ENCODE measurements at places on chromosomes 4 and X.

DNA sequence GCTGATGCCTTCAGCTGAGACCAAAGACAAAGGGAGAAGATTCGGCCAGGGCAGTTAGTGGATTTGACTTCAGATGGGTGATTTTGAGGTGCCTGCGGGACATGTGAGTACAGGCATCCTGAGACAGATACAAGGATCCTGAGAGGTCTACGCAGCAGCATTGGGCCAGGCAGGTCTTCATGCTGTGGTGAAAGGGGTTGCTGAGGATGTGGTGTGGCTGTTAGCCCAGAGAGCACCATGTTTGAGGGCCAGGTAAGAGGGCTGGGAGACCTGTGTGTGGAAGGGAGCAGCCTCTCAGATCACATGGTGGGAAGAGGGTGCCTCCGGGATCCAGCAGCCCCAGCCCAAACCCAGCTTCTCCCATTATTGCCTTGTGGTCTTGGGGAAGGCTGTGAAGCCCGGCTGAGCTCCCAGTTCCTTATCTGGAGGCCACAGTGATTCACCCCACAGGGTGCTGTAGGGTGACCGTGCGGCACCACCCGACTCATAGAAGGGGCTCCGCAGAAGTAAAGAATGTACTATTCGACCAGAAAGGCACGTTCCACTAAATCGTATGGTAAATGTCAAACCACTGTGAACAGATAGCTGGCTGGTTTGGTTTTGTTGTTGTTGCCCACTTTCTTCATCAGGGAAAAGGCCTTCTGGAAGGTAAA lies 27.7 kb upstream of the TADA2B start:
- DNase-seq, result no peak

- no peak for DNase-seq
Measured at GRCh38 chrX:149221230-149221629, 283.9 kb downstream of the IDS start.

GRCh38 chr4:7815562-7815961 lies 124.1 kb downstream of the AFAP1 start:
- DNase-seq, result no peak

DNA sequence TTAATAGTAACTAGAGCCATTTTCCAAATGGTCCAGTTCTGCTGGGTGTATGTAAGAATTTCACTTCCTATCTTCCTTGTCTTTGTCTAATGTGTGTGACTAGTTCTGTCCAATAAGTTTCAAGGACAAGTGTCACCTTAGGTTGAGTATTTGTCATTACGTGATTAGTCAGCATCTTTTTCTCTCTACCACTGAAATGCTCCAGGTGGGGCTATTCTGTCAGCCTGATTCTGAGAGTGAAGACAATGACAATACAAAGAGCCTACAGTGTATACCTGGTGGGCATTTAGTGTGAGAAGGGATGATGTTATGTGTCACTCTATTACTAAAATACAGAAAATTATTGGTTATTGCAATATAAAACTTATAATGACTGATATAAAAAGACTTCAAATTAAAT lies 876.3 kb downstream of the C4orf33 start:
- DNase-seq, result no peak

DNA sequence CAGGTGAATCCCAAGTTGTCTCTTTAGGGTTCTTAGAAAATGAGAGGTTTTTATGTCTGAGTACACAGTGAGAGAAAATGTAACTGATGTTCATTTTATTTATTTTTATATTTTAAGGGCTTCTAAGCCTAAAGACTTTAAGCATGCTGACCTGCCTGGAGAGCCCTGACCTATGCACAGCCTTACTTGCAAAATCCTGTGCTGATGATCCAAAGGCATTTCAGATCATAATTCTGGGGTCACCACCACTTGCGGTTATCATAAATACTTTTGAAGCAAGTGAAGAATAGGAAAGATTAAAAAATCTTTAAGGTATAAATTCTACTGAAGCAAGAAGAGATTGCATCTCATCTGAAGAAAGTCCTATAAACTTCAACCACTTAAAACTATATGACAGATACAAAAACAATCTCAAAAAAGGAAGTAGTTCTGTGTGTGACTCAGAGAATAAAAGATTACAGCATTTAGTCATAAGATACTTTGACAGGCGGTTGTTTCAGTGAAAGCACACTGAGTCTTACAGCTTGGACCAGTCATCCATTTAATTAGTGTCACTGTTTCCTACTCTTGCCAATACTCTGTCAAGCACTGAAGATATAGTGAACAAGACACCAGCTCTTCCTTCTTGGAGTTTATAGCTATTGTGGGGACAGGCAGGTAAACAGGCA lies 245.2 kb upstream of the DIPK2B start:
- no peak for DNase-seq

Data from head of caudate nucleus (tissue), 42 donors.